Body of pancreas (tissue), 4 donors: ENCODE measurements at places on chromosomes 7 and 10.

DNA sequence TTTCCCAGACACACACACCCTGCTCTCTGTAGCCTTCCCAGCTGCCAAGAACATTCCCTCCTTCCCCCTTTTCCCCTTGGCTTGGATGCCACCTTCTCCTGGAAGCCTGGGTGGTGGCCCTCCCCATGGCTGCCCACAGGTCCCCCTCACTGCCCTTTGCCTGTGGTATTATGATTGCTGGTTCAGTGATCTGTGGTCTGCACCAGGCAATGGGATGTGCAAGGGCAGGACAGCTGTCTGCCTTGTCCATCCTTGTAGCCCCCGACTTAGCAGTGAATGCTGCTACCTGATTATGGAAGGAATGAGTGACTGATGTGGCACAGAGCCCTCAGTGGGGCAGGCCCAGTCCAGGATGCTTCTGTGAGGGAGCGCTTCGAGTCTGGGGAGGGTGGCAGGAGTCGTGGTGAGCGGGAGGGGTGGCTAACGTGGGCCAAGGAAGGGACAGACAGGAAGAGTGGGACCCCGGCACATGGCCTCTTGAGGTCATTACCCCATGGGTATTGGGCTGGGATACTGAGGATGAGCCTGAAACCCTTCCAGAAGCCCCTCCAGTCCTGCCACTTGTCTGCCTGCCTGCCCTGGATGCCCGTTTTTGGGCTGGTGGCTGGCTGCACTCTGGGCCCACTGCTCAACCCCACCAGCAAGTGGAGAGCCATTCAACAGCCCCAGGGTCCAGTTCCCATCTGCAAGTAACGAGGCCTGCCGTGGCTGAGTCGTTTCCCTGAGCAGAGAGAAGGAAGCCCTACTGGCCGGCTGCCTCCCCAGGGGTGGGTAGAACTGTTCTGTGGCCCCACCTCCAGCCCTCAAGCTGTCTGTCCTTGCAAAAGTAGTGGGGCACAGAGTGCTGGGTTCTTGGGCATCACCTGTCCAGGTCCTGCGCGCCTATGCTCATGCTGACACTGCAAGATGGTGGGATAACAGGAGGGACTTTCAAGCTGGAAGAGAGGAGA lies 8.8 kb downstream of the CHST3 start:
- DNase-seq, result no peak

DNA sequence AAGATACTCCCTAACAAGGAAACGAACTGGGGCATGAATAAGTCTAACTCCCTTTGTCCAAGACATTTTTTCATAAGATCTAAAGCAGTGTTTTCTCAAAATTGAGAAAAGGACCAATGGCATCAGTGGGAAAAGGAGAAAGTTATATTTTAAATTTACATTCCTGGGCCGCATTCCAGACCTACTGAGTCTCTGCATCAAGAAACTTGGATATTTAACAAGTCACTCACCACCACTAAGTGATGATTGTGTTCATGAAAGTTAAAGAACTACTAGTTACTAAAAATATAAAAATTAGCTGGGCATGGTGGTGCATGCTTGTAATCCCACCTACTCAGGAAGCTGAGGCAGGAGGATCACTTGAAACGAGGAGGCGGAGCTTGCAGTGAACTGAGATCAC lies 149.6 kb upstream of the MEOX2 start:
- DNase-seq, result no peak

- no peak for DNase-seq
Measured at GRCh38 chr7:151630851-151631569, 111.3 kb upstream of the RHEB start.

- DNase-seq, result no peak
Measured at GRCh38 chr10:62626817-62627216, 177.7 kb upstream of the ADO start.

DNA sequence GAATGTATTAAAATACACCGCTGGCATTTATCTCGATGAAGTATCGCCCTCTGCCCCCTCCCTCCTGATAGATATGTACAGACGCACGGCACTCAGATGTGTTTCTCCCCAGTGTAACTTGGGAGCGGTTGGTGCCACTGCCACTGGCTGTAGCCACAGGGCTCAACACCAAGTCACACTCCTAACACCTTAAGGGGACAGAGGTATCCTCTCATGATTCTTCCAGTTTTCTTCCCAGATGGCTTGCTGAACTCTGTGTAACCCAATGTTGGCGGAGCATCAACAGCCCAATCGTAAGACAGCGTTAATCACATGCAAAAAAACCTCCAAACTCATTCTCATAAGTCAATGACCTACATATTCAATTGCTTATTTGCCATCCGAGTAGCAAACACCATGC lies 35.5 kb downstream of the CTBP2 start:
- peak; percentile 18 for DNase-seq

DNA sequence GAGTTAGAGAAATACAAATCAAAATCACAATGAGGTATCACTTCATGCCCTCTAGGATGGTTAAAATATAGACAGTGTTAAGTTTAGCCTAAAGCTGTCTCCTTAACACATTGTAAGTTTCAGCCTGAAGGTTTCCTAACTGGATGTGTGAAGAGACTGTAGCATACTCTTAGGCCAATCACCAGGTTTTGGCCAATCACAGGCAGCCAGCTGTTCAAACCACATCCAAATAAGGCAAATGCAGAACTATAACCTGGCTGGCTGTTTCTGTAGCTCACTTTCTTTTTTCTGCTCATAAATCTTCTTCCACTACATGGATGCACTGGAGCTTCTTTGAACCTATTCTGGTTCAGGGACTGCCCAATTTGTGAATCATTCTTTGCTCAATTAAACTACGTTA lies 19.7 kb downstream of the ESYT2 start:
- DNase-seq, result no peak

DNA sequence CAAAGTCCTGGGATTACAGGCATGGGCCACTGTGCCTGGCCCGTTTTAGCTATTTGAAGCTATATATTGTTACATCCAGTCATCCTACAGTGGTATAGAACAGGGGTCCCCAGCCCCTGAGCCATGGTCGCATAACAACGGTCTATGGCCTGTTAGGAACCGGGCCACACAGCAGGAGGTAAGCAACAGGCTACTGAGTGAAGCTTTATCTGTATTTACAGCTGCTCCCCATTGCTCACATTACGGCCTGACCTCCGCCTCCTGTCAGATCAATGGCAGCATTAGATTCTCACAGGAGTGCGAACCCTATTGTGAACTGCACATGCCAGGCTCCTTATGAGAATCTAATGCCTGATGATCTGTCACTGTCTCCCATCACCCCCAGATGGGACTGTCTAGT lies 26.3 kb upstream of the TSPAN33 start:
- DNase-seq, result no peak

- DNase-seq, result no peak
Measured at GRCh38 chr7:90596671-90597562, 796 bp downstream of the CDK14 start.

DNA sequence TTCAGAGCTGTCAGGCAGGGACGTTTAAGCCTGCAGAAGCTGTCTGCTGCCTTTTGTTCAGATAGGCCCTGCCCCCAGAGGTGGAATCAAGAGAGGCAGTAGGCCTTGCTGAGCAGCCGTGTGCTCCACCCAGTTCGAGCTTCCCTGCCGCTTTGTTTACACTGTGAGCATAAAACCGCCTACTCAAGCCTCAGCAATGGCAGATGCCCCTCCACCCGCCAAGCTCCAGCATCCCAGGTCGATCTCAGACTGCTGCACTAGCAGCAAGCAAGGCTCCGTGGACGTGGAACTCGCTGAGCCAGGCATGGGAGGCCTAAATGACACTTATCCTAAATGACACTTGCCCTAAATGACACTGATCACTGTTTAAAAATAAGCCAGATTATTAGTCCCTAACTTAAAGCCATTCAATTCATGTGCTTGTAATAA lies 6.8 kb upstream of the ASB15 start:
- DNase-seq, result no peak

DNA sequence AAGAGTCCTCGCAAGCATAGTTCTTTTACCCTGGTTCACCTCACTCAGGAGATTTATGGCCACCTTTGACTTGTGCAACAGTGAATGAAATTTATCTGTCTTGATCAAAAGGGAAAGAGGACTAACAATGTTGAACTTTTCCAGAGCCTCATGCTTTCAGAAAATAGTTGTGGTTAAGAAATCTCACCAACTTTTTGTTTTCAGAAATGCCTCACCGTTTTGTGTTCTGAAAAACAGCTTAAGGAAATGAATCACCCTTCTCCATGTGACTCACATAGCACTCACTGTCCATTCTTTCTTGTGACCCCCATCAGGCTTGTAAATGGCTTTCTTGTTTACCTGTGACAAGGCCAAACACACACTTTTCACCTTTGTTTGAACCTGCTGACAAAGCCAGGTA lies 148.6 kb upstream of the FAM3C start:
- no peak for DNase-seq

DNA sequence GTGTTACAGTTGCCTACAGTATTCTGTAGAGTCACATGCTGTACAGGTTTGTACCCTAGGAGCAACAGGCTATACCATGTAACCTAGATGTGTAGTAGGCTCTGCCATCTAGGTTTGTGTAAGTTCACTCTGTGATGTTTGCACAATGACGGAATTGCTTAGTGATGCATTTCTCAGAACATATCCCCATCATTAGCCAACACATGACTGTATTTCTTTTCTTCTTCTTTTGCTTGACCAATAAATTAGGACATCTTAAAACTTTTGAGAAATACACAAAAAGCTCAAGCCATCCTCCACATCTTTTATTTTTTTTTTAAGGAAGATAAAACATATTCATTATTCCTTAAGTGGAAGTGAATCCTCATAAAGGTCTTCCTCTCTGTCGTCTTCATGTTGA lies 5.4 kb upstream of the PFKFB3 start:
- no peak for DNase-seq

DNA sequence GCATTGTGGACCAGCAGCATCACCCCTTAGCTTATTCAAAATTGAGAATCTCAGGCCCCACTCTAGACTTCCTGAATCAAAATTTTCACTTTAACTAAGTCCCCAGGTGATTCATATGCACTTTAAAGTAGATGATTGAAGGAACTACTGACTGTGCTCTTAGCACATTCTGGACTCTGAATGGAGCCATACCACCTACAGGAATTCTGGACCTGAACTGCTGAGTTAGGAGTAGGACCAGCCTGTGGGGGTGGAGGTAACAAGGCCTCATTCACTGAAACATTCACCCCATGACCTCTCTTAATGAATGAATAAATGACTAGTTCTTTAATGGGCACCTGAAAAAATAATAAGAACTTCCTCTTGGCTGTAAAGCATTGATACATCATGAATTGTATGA lies 7.3 kb downstream of the PDK4 start:
- no peak for DNase-seq

GRCh38 chr10:14244147-14244546 lies 86.6 kb downstream of the FRMD4A start:
- DNase-seq, result no peak

GRCh38 chr10:75367021-75367487 lies 34.5 kb downstream of the ZNF503 start:
- DNase-seq, result no peak

DNA sequence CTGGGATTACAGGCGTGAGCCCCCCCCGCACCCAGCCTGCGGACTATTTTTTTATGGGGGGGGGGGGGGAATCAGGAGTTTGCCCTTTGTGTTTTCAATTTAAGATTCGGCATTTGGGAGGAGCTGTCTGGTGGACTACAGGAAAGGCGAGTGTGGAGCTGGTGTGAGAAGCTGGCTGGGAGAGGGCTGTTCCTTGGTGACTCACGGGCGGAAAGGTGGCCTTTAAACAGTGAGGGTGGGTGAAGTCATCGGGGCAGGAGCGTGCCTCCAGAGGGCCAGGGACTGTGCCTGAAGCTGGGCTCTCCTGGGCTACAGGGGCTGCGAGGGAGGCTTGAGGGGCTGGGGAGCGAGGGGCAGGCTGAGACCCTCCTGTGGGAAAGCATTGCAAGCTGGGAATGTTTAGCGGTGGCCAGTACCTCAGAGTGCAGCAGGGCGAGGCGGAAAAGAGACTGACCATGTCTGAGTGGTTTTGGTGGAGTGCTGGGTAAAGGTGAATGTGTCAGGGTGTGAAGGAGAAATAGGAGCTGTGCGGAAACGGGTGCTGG lies 39.7 kb upstream of the ZNF32 start:
- DNase-seq, result no peak

DNA sequence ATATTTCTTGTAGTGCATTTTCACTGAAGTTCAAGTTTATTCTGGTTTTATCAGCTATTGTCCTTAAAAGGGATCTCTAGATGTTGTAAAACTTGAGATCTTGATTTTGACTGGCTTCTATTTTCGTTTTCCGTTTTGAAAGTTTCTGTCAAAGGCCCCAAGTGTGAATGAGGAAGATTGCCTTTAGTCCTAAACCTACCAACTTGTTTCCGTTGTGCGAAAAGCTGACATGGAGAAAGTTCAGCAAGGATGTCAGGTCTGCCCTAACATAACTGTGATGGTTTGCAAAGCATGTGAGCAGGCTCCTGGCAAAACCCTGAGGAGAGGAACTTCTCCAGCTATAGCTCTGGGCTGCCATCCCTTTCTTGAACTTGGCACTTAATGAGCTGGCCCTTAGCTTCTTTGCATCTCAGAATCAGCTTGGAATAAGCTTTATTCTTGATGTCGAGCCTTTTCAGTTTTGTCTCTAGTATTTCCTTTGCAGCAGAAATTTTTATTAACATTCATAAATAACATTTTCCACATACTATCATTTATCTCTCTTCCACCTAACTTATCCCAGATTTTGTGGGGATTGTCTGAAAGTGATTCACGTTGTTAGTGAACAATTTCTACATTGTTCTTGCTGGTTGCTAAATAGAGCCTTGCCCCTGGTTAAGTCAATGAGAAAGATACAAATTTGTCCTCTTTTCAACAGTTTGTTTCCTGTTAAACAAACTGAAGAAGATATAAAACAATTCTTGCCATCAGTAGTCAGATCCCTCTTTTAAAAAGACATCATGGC lies 559.4 kb downstream of the SUGCT start:
- no peak for DNase-seq

- DNase-seq, result peak; percentile 46
Measured at GRCh38 chr7:82559193-82559805, 115.7 kb upstream of the CACNA2D1 start.

DNA sequence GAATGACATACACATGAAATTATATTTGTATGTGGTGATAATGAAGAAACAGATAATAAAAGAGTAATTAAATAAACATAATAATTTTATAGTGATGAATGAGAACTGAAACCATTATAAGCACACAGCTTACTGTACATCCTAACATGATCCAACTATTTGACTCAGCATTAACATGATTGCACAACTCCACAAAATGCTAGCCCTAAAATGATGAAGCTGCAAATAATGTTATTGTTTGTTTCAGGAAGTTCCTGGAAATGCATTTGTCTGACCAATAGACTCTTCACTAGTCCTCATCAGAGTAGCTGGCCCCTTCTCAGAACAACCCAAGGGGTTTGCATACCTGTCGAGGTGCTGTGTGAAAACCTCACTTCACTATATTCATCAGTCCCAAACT lies 115.5 kb downstream of the RTKN2 start:
- no peak for DNase-seq

GRCh38 chr7:100559127-100559526 lies 14.6 kb downstream of the SAP25 start:
- no peak for DNase-seq

- no peak for DNase-seq
Measured at GRCh38 chr7:8490391-8491045, 57.1 kb downstream of the NXPH1 start.

DNA sequence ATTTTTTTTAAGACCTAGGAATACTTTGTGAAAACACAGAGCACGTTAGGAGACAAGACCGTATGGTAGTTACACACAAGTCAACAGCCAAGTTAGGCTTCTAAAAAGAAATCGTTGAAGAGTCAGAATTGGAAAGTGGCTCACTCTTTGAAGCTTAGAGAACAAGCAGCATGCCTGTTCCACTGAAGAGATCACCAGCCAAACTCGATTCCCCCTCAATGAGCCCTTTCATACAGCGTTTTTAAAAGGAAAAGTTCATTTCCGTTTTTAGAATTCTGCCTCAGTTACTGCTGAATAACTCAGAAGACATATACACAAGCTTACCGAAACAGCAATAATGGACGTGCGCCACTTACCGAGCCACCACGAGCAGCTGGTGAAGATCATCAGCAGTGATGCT lies 41.0 kb downstream of the MCMBP start:
- DNase-seq, result no peak
